RPMI7951 (cell line): ENCODE measurements at places on chromosomes 7 and 10. TPM values are rescaled to one million over a fixed set of nuclear protein-coding genes. Genes with fewer than 3 reads are reported as not detected.
A peak's percentile ranks its signal among the peaks of the same experiment; 100 is the strongest.

DNA sequence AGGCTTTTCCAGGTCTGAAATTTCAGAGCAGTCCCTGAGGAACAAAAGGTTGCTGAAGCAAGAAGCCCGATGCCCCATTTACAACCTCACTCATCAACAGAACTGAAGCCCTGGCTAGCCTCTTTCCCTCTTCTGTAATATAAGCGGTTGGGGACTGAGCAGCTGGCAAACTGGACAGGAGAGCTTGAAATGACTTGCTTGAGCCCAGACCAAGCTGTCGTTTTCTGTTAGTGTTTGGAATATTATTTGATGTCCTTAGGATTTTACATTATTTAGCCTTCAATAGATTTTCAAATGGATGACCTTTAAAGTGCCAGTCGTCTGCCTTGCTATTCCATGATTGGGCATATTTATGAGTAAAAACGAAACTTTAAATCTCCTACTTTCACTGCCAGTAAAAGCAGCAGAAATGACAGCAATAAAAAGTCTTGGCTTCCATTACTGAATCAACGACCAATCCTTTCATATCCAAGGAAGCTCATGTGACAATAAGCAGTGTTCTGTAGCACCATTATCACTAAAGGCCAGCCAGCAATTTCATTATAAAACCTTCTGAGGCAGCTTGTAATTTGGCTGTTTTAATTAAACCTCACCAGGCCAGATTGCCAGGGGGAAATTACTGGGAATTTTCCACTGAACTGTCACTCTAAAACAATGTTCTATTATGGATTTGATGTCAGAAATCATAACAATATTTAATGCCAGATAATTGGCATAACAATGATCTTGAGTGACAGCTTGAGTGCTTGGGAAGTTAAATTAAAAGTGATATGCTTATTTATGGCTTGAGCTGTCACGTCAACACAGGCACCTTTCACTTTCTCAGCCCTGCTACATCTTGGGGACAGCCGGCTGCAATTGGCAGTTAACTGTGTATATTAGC lies 85.9 kb downstream of the LSMEM1 start:
- DNase-seq = peak; percentile 7

DNA sequence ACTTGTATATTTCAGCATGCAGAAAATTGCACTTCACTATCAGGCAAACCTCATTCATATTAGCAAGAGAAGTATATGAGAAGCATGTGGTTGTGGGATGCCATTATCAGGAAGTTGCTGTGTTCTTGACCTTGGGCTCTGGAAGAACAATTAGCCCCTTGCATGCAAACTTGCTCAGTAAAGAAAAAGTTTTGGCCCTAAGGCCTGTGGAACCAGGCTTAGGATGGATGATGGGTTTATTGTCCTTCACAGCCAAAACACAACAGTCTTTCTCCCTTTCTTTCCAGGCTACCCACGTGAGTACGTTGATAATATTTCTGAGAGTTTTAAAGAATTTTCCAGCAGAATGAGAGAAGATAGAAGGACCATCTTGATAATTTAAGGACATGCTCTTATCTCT lies 166.4 kb downstream of the AUTS2 start:
- no peak for DNase-seq

The ATOH7 gene
- 0.10 TPM in 1 of 2 replicates, not detected in the other for total RNA-seq

GRCh38 chr10:23331567-23332301 lies 12.9 kb downstream of the C10orf67 start:
- peak; percentile 63 for DNase-seq

GRCh38 chr7:30922596-30922995 lies 10.9 kb downstream of the AQP1 start:
- DNase-seq = no peak

GRCh38 chr10:49508249-49508648 lies 30.7 kb downstream of the ERCC6 start:
- DNase-seq = no peak

DNA sequence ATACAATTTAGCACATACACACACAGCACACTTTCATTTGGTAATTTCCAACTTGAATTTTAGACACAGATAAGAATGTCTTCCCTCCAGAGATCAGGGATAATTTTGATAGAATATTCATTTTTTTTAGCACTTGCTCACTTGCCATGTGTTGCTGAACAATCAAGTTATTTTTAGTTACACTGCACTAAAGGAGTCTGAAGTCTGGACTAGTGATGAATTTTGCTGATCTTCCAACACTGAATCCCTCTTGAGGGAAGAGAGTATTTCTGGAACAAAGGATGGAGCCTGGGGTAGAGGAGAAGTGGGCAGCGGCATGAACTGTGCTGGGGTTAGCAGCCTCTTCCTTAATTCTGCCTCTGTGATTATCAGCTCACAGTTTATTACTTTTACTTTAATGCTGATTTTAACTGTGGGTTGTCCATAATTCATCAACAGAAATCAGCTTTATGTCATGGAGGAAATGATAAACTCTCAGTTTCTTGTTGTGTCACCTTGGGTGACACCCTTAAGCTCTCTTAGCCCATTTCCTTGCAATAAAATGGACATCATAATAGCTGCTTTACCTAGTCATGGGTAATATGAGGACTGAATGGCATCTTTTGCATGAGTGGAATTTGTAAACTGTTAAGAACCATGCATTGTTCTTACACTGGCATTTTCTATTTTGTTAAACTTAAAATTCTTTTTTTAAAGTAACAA lies 32.1 kb downstream of the SGPL1 start:
- DNase-seq = no peak

DNA sequence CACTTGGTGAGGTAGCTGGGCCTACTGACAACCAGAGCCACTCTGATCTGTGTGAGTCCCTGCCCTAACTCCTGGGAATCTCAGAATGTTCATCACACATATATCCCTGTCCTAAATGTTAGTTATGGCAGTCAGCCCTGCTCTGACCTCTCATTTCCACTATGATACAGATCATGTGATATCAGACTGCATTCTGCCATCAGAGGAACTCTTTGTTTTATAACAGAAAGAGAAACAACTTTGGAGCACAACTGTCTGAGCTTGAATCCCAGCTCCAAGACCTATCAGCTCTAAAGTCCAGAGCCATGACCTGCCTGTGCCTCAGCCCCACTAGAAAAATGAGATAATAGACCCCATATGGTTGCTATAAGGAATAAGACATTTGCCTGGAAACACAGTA lies 54.6 kb upstream of the ABCB4 start:
- peak; percentile 1 for DNase-seq
